Prostate gland (tissue), 2 donors: ENCODE measurements at places on chromosomes 6 and 20.

GRCh38 chr6:89597988-89598387 is 40.6 kb downstream of the LYRM2 start:
- no peak for DNase-seq

- no peak for DNase-seq
These were observed 92.6 kb upstream of the PREP start for GRCh38 chr6:105495515-105495914.

- no peak for DNase-seq
These were observed 922.8 kb upstream of the GJE1 start for GRCh38 chr6:141209890-141210289.

- DNase-seq: no peak
These were observed 61.4 kb downstream of the NOL4L start for GRCh38 chr20:32523613-32524213.

DNA sequence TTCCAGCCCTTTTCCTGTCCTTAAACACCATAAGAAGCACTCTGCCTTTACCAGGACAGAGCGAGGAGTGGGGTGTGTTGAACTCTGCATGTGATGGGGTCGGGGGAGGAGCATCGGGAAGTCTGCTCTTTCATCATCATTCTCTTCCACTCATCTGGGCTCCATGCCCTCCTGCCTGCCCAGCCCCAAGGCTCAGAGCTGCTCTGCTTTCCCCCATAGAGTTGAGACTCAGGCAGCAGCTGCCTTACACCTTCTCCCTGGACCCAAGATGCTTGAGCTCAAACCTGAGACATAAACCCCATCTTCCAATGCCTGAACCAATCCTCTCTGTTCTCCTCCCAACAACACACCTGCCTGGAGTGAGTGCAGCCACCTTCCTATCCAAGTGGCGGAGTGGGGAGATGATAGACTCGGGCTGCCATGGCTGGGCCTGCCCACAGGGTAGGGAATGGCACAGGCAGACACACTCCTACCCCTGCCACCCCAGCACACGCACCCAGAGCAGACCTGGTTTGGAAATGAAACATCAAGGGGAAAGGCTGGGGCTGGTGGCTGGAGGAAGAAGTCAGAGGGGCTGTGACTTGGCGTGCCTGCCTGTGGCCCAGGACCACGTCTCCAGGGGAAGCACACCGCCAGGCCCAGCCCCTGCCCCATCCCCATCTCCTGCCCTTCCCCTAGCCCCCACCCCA is 28.4 kb downstream of the TFEB start:
- no peak for DNase-seq

GRCh38 chr20:40610730-40611129 is 78.3 kb downstream of the MAFB start:
- no peak for DNase-seq
